ENCODE measurements at places on chromosomes 6 and 20.

GRCh38 chr6:130831607-130832006 lies 4.4 kb downstream of the SMLR1 start:
- DNase-seq: no peak

DNA sequence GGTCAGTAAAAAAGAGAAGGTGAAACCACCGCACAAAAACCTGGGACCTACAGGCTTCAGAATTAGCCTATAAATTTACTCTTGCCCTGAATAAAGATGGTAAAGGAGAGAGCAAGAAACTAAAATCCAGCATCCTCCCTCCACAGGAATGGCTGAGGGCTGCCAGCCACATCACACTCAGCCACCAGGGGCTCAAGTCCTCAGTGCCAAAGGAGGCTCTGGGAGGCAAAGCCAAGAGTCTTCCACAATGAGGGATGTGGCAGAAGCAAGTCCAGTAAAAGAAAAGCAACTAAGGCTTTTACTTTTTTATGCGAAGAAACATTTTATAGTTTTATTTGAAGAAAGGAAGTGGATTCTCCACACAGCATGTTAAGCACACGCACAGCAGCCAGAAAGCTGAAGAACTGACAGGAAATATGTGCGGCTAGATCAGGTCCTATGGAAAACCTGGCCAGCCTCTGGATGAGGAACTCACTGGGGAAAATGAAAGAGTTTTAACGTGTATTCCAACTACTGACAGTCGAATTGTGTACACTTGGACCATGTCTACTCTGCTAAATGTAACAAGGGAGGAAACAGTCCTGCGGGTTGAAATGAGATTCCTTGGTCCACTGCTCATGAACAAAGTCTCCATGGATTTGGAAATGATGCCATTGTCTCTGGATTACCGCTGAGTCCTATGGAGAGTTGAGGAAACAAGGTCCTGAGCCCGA lies 219.4 kb upstream of the SSTR4 start:
- DNase-seq: no peak

DNA sequence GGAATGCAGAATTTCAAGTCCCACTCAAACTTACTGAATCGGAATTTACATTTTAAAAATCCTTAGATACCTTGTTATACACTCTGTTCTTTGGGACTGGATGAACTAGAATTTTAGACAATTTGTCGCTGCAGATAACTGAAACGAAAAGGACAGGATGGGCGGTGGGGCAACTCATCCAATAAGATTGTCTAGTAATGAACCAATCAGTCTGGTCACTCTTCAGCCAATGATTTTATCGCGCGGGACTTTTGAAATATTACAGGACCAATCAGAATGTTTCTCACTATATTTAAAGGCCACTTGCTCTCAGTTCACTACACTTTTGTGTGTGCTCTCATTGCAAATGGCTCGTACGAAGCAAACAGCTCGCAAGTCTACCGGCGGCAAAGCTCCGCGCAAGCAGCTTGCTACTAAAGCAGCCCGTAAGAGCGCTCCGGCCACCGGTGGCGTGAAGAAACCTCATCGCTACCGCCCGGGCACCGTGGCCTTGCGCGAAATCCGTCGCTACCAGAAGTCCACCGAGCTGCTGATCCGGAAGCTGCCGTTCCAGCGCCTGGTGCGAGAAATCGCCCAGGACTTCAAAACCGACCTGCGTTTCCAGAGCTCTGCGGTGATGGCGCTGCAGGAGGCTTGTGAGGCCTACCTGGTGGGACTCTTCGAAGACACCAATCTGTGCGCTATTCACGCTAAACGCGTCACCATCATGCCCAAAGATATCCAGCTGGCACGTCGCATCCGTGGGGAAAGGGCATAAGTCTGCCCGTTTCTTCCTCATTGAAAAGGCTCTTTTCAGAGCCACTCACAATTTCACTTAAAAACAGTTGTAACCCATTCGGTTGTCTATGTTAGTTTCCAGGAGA lies 41.9 kb upstream of the HFE start:
- DNase-seq: peak; percentile 86

DNA sequence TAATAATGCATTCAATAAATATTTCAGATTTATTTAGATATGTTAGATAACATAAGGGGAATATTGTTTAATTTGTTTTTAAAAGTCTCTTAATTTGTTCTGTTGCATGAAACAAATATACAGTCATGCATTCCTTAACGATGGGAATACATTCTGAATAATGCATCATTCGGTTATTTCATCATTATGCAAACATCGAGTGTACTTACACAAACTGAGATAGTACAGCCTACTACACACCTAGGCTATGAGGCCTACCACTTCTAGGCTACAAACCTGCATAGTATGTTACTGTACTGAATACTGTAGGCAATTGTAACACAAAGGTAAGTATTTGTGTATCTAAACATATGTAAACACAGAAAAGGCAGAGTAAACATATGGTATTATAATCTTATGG lies 118.7 kb downstream of the EPHA7 start:
- no peak for DNase-seq

GRCh38 chr6:69801711-69802110 lies 4.9 kb upstream of the LMBRD1 start:
- no peak for DNase-seq

DNA sequence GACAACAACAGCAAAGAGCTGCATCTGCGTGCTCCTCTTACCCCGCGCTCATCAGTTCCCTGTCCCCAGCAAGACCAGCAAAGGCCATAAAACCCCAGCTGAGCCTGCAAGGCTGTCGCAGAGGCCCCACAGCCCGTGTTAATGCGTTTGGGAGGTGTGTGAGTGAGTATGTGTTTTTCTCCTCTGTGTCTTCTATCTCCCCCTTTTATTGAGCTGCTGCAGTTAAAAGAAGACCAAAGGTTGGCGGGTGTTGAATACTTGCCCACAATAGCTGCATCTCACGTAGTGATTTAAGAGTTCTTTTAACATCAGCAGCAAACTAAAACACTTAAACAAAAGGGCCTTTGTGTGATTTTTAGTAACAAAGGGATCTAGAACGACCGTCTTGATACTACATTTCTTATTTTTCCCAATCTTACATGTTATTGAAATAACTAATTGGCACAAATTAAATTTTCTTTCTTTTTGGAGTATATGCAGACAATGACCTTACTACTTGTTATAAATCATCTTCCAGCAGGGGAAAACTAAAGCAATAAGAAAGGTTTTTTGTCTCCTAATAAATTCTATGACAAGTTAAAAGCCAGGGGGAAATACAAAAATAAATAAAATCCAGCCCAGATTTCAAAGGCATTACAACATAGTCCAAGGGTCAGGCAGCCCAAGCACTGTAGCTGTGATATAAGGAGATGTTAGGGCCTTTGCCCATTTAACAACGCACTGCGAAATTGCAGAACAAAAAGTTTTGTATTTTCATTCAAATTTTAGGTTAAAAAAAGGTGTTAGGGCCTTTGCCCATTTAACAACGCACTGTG lies 27.2 kb upstream of the CNKSR3 start:
- DNase-seq: no peak

DNA sequence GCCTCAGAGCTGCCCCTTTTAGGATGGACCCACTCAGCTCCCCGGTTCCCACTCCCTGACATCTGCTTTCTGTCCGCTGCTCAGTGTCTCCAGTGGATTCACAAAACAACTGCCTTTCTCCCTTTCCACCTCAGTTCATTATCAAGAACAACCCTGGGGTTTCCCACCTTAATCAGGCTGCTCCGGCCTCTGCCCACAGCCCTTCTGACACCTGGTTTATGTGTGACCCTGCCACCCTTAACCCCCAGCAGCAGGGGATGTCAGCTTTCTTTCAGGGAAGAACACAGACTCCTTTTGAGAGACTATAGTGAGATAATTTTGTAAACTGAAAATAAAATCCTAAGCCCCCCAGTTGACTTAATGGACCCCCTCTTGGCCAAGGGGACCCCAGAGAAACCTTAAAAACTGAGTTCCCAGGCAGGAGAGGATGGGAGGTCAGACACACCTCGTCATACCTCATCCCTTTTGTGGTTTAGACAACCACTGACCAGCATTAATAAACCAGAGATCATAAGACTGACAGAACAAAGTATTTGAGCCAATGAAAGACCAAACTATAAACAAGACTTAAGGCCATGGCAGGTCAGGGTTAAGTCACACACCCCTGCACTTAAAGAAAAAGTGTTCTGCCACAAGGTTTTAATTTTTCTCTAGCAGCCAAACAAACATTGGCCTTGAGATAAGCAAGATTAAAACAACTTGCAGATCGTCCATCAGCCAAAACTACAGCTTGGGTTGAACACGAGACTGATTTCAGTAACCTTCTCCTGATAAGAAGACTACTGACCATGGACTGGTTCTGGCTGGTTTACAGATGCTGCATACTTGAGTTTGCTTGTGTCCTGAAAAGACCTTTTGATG lies 42.4 kb upstream of the DDR1 start:
- DNase-seq: peak; percentile 70
